ENCODE measurements at places on chromosomes 6 and 20.
A peak's percentile ranks its signal among the peaks of the same experiment; 100 is the strongest.

GRCh38 chr6:53866226-53866625, 71.4 kb downstream of the LRRC1 start:
- no peak for DNase-seq

DNA sequence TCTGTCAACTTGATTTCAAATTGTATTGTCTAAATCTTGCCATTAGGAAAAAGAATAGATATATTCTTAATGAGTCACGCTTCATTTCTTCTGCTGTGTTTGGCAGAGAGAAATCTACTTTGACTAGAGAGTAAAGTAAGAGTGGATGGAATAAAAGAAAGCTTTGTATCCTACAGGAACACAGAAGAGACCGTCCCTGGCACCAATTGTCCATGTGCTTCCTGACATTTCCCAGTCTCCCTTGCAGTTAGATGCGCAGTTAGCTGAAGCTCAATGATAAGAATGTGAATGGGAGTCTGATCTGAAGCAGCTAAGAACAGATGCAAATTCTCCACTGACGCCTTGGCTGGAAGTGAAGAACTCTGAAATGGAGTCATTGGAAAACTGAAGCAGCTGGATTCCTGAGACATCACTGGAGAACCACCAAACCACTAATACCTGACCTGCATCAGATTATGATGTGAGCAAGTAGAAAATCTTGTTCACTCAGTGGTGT, 528.2 kb upstream of the MARCKS start:
- no peak for DNase-seq

- no peak for DNase-seq
These were observed 63.5 kb downstream of the CNKSR3 start for GRCh38 chr6:154446984-154447383.

GRCh38 chr6:5334341-5334740, 73.0 kb downstream of the FARS2 start:
- DNase-seq: peak; percentile 43

GRCh38 chr6:39688494-39688893, 36.7 kb downstream of the KIF6 start:
- peak; percentile 30 for DNase-seq
